ENCODE measurements at places on chromosomes 2 and 18.

DNA sequence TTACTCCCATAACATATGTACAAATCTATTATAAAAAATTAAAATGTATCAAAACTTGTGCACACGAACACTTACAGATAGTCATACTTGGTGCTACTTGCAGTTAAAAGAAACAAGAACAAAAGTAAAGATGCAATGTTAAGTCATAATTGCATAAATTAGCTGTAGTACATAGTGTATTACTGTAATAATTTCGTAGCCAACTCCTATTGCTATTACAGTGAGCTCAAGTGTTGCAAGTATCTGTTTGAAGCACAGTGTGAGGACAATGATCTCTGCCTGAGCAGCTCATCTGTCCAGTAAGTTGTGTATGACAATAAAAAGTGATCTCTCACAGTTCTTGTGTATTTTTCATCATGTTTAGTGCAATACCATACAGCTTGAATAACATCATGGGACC lies 7.5 kb upstream of the SERPINB13 start:
- DNase-seq, result no peak

- DNase-seq, result peak; percentile 87
These were observed 796 bp downstream of the MYO1B start for GRCh38 chr2:191245869-191246531.

DNA sequence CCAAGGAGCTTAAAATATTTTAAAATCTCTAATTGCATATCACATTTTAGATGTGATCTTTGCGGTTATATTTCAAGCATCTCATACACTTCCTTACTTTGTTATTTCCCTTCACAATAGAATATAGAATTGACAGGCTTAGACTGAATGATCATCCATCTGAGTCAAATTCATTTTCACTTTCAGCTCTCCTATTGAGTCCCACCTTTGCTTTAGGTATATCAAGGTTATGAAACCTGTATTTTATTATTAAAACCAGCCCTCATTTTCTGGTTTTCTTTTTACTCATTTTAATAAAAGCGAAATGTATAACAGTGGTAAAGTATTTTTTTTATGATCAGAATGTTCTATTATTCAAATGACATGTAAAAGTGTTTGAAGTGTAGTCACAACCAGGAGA lies 162.9 kb upstream of the KYNU start:
- no peak for DNase-seq

DNA sequence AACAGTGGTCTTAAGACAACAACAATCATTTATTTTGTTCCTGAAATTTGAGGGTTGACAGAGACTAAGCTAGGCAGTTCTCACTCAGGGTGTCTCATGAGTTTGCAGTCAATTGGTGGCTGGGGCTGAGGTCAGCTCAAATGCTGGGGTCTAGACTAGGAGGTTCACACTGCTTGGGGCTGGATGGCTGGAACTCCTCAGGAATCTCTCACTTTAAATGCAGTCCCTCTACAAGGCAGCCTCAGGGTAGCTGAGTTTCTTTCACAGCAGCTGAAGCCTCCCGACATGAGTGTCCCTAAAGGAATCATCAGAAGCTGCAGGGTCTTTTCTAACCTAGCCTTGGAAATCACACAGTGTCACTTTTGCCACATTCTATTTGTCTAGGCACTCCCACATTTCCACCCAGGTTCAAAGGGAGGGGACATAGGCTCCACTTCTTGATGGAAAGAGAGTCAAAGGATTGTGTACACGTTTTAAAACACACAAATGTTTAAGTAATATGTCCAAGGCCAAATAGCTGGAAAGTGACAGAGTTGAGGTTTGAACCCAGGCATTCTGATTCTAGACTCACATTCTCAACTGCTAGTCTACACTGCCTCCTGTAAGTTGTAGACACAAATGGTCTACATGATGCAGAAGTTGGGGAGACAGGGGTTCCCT lies 133.8 kb downstream of the ZFP36L2 start:
- DNase-seq, result no peak

GRCh38 chr2:108947271-108947907 lies 41.6 kb downstream of the EDAR start:
- DNase-seq, result no peak

DNA sequence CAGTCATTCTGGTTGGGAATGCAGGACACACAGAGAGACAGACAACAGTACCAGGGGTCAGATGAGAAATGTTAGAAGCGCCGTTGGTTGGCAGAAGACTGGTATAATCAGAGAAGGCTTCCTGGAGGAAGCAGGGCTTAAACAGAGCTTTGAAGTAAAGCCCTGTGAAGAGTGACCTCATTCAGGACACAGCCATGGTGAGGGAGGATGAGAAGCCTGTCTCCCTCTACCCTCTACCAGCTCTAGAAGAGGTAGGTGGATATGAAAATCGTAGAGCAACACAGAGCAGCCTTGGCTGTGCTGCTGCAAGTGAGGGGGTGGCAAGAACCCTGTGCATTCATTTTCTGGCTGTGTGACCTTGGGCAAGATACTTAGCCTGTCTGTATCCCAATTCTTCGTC lies 14.2 kb downstream of the TET3 start:
- no peak for DNase-seq

DNA sequence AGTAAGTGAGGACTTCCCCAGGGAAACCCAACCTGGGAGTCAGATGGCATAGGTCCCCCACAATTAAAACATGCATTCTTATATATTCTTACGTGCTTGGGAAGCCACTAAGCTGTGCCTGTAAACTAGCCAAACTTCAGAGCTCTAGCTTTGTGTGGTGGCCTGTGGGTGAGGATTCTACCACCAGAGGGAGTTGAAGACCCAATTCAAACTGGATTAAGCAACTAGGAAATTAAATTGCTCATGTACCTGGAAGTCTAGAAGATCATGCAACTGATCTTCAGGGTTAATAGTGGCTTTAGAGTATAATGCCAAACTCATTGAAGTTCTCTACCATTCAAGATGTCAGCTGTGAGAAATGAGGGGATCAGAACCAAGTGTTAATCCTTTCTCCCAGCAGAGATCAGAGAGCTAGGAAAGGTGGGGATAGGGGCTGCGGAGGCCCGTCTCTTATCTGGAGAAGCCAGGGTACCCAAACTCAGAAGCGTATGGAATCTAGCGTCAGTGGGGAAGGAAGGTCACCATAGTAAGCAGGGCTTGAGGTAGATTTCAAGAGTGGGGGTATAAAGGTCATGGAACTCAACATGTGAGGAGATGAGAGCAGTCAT lies 53.2 kb upstream of the CCDC85A start:
- DNase-seq, result peak; percentile 51

DNA sequence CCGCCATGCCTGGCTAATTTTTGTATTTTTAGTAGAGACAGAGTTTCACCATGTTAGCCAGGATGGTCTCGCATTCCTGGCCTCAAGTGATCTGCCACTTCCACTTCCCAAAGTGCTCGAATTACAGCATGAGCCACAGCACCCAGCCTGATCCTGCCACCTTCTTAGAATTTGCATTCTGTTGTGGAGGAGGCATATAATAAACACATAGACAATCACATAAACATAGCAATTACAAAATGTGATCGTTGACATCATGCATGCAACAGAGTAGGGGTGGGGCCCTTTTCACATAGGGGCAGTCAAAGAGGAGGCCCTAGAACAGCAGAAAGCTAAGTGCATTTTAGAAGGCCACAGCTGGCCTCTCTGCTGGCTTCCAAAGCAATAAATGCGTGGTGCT lies 39.9 kb upstream of the TSPYL6 start:
- peak; percentile 47 for DNase-seq

- no peak for DNase-seq
These were observed 202.4 kb upstream of the HNRNPA3 start for GRCh38 chr2:177010146-177010545.

GRCh38 chr2:239751679-239752355 lies 273.3 kb downstream of the NDUFA10 start:
- no peak for DNase-seq

DNA sequence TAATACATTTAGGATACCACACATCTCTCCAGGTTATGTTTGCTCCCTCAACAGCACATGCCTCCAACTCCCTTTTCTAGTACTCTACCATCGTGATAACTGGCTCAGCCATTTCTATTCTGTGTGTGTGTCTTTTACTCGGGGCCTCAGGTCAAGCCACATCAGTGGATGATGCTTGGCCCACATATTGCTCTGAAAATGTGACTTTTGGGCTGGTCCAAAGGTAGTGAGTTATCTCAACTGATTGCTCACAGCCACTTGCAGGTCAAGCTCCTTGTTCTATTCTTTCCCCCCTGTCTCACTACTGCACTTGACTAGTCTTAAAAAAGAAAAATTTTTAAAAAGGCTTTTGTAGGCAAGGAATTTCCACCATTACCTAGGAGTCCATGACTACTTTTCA lies 5.5 kb downstream of the DSG4 start:
- DNase-seq, result no peak

DNA sequence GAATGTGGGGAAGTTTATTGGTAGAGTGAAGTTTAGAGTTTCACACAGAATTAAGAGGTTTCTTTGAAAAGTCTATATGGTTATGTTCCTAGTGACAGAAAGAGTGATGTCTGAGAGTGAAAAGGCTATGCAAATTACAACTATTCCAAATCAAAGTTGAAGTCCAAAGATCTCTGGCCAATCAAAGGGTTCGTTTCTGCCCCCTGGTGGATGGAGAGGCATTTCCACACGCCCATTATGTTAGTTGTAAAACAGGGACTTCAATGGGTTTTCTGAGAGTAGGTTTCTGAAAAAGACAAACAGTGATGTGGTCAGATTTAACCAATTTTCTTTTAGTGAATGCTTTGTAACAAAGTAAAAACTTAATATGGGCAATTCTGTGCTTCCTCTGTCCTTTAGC lies 441.5 kb upstream of the POU3F3 start:
- no peak for DNase-seq

GRCh38 chr2:236935631-236936445 lies 149.9 kb upstream of the COPS8 start:
- no peak for DNase-seq

DNA sequence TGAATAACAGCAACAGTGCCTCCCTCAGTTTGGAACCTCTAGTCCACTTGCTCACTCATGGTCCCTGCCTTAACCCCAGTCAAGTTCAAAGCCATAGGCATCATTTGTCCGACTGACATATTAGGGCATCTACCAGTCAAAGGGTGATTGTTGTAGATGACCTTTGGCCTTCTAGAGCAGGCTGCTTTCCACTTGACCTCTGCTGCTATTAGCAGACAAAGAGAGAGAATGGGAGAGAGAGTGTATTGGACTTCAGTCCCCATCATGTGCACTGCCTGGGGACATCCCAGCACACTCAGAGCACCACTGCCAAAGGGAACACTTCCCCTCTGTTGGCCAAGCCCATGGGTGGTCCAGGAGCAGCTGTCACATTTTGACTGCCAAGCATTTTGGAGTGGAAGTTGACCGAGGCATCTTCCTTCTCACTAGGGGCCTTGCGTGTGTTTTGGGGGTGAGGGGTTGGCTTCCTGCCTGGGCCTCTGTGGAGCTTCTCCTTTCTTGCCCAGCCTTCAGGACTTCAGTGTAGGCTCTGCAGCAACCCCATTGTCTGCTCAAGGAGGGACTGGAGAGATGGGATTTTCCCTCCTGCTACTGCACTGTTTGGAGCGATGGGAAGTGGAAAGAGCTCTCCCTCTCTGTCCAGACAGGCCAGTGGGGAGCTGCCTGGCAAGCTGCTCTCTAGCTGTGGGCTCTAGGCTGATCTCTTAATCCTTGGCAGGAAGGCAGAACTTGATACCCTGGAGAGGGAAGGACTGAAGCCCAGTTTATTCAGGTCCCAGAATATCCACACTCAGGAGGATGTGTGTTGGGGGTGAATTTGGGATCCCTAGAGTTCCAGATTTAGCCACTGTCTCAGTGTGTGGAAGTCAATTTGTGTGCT lies 68.1 kb downstream of the TMEM247 start:
- peak; percentile 94 for DNase-seq

- no peak for DNase-seq
These were observed 1249.6 kb downstream of the CNTNAP5 start for GRCh38 chr2:125274718-125275117.

GRCh38 chr2:26302846-26303245 lies 43.1 kb upstream of the SELENOI start:
- no peak for DNase-seq

DNA sequence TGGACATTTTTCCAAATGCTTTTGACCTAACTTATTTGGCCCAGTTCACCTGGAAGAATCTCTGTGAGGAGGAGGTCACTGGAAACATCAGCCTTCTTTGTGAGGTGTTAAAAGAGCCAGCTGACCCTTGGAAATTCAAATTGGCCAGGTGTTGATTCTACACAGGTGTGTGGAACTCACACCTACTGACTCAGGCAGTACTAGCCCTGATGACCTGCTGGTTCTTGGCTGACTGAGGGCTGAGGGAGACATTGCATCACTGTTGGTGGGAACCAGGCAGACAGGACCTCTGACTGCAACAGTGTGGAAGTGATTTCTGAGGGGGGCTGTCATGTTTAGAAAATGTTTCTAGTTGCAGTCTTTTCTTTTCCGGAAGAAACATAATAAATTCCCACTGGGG lies 242.2 kb upstream of the LRRTM1 start:
- no peak for DNase-seq

GRCh38 chr2:46331109-46331766 lies 34.0 kb downstream of the EPAS1 start:
- DNase-seq, result no peak

DNA sequence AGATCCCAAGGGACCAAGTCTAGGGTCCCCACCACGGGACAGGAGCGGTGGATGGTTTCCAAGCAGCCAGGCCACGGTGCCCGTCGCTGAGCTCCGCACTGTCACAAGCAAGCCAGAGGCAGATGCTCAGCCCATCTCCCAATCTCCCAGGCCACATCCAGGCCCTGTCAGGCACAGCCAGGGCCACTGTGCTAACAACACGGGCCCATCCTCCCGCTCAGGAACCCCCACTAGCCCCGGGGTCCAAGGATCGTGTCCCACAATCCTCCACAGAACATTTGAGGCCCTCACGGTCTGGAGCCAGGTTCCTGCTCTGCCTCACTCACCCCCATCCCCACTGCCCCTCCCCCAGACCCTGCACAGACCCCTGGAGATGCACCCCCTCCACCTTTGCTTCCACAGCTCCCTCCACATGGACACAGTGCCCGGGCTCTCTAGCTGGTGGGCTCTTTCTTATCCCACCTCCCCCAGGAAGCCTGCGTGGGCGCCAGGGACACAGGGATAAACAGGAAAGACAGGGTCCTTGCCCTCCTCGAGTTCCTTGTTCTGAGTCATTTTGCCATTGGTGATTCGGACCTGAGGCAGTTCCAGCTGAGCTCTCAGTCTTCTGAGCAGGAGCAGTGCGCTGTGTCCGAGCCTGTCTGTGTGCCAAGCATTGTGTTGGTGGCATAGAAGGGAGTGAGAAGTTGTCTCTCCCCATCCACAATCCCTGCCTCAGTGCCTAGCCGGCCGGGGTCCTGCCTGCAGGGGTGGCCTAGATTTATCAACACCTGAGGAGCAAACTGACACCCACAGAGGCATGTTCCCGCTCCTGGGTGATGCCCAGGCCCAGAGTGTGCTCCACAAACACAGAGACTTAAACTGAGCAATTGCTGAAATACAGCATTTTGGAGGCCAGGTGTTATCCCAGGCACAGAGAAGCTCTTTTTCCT lies 7.0 kb downstream of the CROCC2 start:
- DNase-seq, result no peak

GRCh38 chr2:235866373-235866772 lies 301.8 kb downstream of the GBX2 start:
- peak; percentile 73 for DNase-seq

DNA sequence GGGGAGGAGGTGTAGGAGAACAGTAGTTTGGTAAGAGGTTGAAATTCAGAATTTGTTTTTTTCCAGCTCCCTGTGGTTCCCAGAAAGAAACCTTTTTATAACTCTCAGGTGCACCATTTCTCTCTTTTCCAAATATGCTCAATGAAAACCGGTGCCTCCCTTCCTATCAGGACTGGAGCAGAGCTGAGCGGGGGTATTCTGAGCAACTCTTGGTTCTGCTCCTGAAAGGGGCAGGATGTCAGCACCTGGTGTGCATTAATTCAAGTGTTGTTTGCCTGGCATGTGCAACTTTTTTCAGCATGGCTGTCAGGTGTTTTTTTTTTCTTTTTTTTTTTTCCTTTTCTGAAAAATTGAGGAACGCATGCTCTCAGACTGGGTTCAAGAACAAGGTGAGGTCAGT lies 74.1 kb downstream of the MAPK4 start:
- DNase-seq, result no peak

Data from myocyte (in vitro differentiated cells).